CD4-positive, alpha-beta memory T cell (primary cell): ENCODE measurements at places on chromosomes 6 and 20. TPM values are rescaled to one million over a fixed set of nuclear protein-coding genes. Genes with fewer than 3 reads are reported as not detected.

Gene PMEPA1
- 8.9 TPM for total RNA-seq

DNA sequence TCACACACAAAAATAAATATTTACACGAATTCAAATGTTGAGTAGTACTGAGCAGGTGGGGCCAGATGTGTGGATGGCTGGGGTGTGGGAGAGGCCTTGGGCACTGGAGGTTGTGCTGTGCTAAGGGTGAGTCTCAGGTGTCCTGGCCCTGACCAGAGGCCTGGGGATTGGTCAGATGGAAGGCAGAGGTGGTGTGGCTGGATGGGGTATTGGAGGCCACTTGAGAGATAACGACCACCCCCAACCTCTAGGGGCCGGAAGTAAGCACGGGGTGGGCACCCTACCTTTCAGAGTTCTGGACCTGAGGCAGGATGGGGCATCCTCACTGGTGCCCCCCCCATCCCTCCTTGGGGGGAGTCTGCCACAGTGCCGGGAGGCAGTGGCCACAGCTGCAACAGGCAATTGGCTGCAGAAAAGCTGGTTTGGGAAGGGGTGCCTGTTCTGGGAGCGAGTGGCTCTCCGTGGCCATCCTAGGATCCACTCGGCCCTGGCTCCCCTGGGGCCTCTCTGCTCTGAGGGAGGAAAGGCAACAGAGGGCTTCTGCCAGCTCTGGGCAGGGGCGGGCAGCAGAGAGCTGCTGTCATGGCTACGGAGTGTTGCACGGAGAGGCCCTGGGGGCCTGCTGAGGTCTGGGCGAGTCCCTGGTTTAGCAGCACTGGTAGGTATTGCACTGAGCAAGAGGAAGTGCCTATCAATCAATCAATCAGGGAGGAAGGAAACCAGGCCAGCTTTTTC lies 87.6 kb downstream of the ASXL1 start:
- DNase-seq, result no peak
- H3K4me1 ChIP-seq, result no peaks in the 10 kb centered on the region
- no peak overlapping the region for H3K4me3 ChIP-seq
- H3K36me3 ChIP-seq, result peaks cover 38% of the 10 kb centered on the region
- no peak overlapping the region for H3K27ac ChIP-seq

DNA sequence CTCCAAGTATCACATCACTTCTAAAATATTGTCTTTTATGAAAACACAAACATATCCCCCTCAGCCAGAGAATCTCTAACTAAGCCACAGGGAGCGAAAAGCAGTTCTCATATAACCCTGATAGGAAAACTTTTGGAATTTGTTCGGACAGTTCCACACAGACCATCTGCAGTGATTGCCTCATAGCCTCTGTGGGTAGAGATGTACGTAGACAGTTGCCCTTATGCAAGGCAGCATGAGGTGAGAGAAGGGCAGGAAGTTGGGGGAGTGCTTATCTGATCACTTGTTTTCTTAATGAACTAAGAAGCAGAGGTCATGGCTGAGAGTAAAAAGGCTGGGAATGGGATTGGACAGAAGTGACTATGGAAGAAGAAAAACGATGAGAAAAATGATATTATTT lies 39.6 kb downstream of the SLC23A2 start:
- H3K36me3 ChIP-seq, result no peaks in the 10 kb centered on the region
- peaks cover 19% of the 10 kb centered on the region for H3K4me1 ChIP-seq
- no peak overlapping the region for H3K4me3 ChIP-seq
- DNase-seq, result peak; percentile 36

DNA sequence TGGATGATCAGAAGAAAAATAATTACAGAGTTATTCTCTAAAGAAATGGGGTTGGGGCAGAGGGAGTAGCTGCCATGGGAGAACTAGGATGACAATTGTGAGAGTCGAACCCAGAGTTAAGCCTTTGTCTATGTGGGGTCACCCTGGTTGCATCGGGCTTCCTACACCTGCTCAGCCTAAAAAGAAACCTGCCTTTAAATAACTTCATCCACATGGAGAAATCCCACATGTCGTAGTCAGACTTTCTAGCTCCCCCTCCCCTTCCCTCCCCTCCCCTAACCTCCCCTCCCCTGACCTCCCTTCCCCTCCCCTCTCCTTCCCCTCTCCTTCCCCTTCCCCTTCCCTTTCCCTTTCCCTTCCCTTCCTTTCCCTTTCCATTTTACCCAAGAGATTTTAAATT lies 14.7 kb downstream of the VIP start:
- no peaks in the 10 kb centered on the region for H3K36me3 ChIP-seq
- H3K27ac ChIP-seq, result no peak overlapping the region
- no peak for DNase-seq
- no peaks in the 10 kb centered on the region for H3K4me1 ChIP-seq
- H3K27me3 ChIP-seq, result no peaks in the 10 kb centered on the region
- H3K4me3 ChIP-seq, result no peak overlapping the region

Gene RAB23
- total RNA-seq, result 1.6 TPM

GRCh38 chr6:41650120-41650519 lies 11.9 kb downstream of the MDFI start:
- no peaks in the 10 kb centered on the region for H3K4me1 ChIP-seq
- DNase-seq, result no peak
- H3K4me3 ChIP-seq, result no peak overlapping the region
- H3K27me3 ChIP-seq, result no peaks in the 10 kb centered on the region

GRCh38 chr20:3071610-3072529 lies at the start of gene OXT:
Gene OXT (plus strand): TSS chr20:3071620. CDS start chr20:3071656, 36 bp downstream.
- peaks cover 21% of the 10 kb centered on the region for H3K4me1 ChIP-seq
- peak; percentile 65 for DNase-seq
- peak within 1 kb of the TSS; percentile 44 for H3K27ac ChIP-seq
- peak within 1 kb of the TSS; percentile 54 for H3K4me3 ChIP-seq
- no peaks in the 10 kb centered on the region for H3K36me3 ChIP-seq

Gene RTEL1
- total RNA-seq, result 30.9 TPM
